ENCODE measurements at places on chromosomes 4 and X.

- no peak for DNase-seq
Observed at GRCh38 chr4:140372751-140373327, 607 bp upstream of the SCOC start.

DNA sequence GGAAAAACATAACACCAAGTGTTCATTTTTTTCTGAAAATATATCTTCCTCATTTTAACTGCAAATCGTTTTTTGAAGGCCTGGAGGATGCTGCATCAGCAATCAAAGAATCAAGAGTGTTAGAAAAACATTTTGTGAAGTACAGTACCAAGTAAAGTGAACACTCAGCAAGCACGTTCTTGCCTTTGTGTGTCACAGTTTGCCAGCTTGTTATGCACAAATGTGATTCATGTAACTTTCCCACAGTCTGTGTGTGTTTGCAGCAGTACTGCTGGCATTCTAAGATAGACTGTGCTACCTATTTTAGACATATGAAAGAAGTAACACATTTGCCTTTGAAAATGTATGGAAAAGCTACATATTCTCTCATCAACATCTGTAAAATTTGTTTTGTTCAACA, 1617.7 kb downstream of the RPA4 start:
- no peak for DNase-seq

DNA sequence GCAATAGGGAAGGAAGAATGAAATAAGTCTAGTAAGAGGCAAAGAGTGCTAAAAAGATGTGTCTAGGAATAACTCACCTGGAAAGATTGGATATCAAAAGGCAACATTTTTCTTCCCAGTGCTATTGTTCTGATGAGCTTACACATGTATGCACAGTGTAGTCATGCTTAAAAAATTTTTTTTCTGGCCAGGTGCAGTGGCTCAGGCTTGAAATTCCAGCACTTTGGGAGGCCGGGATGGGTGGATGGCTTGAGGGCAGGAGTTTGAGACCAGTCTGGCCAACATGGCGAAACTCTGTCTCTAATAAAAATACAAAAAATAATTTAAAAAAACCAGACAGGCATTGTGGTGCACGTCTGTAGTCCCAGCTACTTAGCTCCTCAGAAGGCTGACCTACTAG, 795.8 kb upstream of the IGFBP7 start:
- no peak for DNase-seq

GRCh38 chr4:151784706-151785105, 23.9 kb upstream of the GATB start:
- DNase-seq, result no peak

DNA sequence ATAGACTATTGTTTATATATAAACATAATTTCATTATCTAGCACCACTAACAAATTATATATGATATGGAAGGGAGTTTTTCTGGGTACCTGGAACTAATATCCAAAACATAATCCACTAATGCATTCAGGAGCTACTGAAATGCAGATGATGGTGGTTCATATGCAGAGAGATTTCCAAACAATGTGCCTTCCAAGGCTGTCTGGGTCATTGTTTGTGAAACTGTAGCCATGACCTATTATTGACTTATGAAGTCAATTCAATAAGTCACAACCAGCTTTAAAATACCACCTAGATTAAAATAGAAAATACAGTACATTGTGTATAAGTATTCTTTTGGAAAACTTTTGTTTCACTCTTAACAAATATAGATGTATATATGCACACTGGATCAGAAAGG, 237.0 kb upstream of the PRPS2 start:
- DNase-seq, result no peak

GRCh38 chr4:1907848-1908525, 36.8 kb downstream of the NSD2 start:
- no peak for DNase-seq

All from anterior cingulate cortex (tissue), 58 donors.